ENCODE measurements at places on chromosomes 1 and 21. TPM values are rescaled to one million over a fixed set of nuclear protein-coding genes. Genes with fewer than 3 reads are reported as not detected.

USF1 gene
- polyA plus RNA-seq = 23.8 TPM

AMY2A gene
- not detected for polyA plus RNA-seq

GBP6 gene
- polyA plus RNA-seq = not detected

ATP1A4 gene
- 0.27 TPM for polyA plus RNA-seq

RNU11 gene
- not detected for polyA plus RNA-seq

SPRR2B gene
- not detected for polyA plus RNA-seq

HCN3 gene
- polyA plus RNA-seq = 4.6 TPM

FLG2 gene
- not detected for polyA plus RNA-seq

CD53 gene
- polyA plus RNA-seq = 0.89 TPM

PCSK9 gene
- polyA plus RNA-seq = 77.6 TPM

GUCA2B gene
- polyA plus RNA-seq = not detected

TACSTD2 gene
- 0.77 TPM for polyA plus RNA-seq

LRRC38 gene
- not detected for polyA plus RNA-seq

CELA2A gene
- polyA plus RNA-seq = not detected

CFHR5 gene
- not detected for polyA plus RNA-seq

ESPN gene
- polyA plus RNA-seq = 13.5 TPM

CATSPERE gene
- 0.70 TPM for polyA plus RNA-seq

LDLRAP1 gene
- polyA plus RNA-seq = 9.6 TPM

KANK4 gene
- 0.49 TPM for polyA plus RNA-seq

KPRP gene
- not detected for polyA plus RNA-seq

VN1R5 gene
- not detected for polyA plus RNA-seq

HEYL gene
- 1.6 TPM for polyA plus RNA-seq

NGF gene
- polyA plus RNA-seq = 1.1 TPM

OR2W3 gene
- 0.31 TPM for polyA plus RNA-seq

CELA2B gene
- not detected for polyA plus RNA-seq

CLDN8 gene
- not detected for polyA plus RNA-seq

LRRC3 gene
- 1.2 TPM for polyA plus RNA-seq

DCST2 gene
- polyA plus RNA-seq = 0.28 TPM

GRIK3 gene
- polyA plus RNA-seq = 0.31 TPM

VHLL gene
- not detected for polyA plus RNA-seq

VAMP3 gene
- polyA plus RNA-seq = 15.4 TPM

NECTIN4 gene
- 0.16 TPM for polyA plus RNA-seq

C4BPA gene
- not detected for polyA plus RNA-seq

C1orf87 gene
- polyA plus RNA-seq = 0.21 TPM

LDLRAD1 gene
- polyA plus RNA-seq = not detected

CDC73 gene
- polyA plus RNA-seq = 62.5 TPM

DLGAP3 gene
- 7.5 TPM for polyA plus RNA-seq

ADGRL4 gene
- polyA plus RNA-seq = 0.32 TPM

POU3F1 gene
- polyA plus RNA-seq = 6.0 TPM

SLC5A9 gene
- 0.07 TPM for polyA plus RNA-seq

AVPR1B gene
- 0.09 TPM for polyA plus RNA-seq

RAVER2 gene
- 7.8 TPM for polyA plus RNA-seq

KLHDC8A gene
- polyA plus RNA-seq = 1.7 TPM

OR6N1 gene
- polyA plus RNA-seq = not detected

C1orf226 gene
- polyA plus RNA-seq = 2.3 TPM

VSIG8 gene
- not detected for polyA plus RNA-seq

ST6GALNAC3 gene
- polyA plus RNA-seq = 5.5 TPM

KCNC4 gene
- 3.5 TPM for polyA plus RNA-seq

KCNA2 gene
- 0.17 TPM for polyA plus RNA-seq

C1QTNF12 gene
- 4.2 TPM for polyA plus RNA-seq

LIN9 gene
- polyA plus RNA-seq = 11.8 TPM

RNU1-3 gene
- not detected for polyA plus RNA-seq

ADAMTS5 gene
- 0.32 TPM for polyA plus RNA-seq

SPATA1 gene
- 2.8 TPM for polyA plus RNA-seq

NPHS2 gene
- not detected for polyA plus RNA-seq

ZNF436 gene
- 0.33 TPM for polyA plus RNA-seq

OR2L13 gene
- not detected for polyA plus RNA-seq

HSD3B1 gene
- not detected for polyA plus RNA-seq

RPE65 gene
- polyA plus RNA-seq = not detected

Measured in GM23338 (cell line).